ENCODE measurements at places on chromosomes 5 and 9.

DNA sequence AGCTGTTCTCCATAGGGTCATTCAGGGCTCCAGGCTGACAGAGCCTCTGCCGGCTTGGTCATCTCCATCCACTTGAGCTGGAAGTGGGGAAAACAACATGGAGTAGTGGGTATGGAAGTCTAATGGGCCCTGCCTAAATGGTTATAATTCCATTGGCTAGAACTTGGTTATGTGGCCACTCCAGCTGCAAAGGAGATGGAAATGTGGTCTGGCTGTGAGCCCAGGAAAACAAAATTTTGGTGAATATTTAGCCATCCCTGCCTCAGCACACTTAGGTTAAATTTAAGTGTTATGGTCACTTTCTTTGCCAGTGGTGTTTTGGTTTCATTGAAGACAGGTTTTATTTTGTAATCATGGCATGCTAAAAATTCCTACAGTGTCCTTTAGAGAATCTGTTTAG lies 112.3 kb downstream of the SMARCA2 start:
- DNase-seq, result no peak

GRCh38 chr5:53355316-53355715 lies 125.1 kb upstream of the FST start:
- no peak for DNase-seq

DNA sequence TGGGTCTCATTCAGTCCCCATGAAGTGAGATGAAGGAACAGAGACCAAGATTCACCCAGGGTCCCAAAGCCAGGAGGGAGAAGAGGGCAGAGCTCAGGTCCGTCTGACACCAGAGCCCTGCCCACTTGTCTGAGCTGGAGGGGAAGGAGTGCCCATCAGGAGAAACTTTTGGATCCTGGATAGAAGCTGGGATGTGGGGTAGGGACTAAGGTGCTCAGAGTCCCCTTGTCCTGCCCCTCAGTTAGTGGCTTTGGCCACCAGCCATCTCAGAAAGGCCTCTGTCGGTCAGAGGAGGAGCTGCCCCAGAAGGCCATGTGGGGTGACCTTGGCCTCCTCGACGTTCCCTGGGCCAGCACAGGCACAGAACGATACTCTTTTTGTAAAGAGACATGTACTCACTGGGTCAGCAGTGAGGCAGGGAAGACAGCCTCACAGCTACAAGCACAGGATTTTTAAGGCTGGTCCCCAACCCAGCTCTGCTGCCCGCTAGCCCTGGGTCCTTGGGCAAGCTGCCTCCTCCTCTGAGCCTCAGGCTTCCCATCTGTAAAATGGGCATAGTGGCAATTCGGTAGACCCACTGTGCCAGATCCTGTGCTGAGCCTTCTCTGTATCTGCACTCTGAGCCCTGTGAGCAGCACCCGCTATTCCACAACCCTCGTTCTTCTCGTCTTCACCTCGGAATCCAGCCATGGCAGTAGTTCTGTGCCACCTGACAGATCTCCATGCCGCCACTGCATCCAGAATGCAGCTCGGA lies 49.4 kb downstream of the C9orf50 start:
- no peak for DNase-seq

- no peak for DNase-seq
Observed at GRCh38 chr9:26262421-26263107, 584.3 kb upstream of the TUSC1 start.

Data from SK-N-MC (cell line).